Thymus (tissue), 14 donors: ENCODE measurements at places on chromosomes 13 and 19. TPM values are rescaled to one million over a fixed set of nuclear protein-coding genes. Genes with fewer than 3 reads are reported as not detected.

CGB2 gene
- not detected for total RNA-seq

CBARP gene
- total RNA-seq, result 0.09 TPM

ZNF728 gene
- total RNA-seq, result not detected

TRPM4 gene
- total RNA-seq, result 3.7 TPM

TSC22D1 gene
- 191 TPM for total RNA-seq

MISP3 gene
- total RNA-seq, result 0.94 TPM

NKPD1 gene
- 0.14 TPM for total RNA-seq

PCDH20 gene
- 1.2 TPM for total RNA-seq

C5AR2 gene
- 0.52 TPM for total RNA-seq

SERPINE3 gene
- total RNA-seq, result 0.05 TPM

LRRC25 gene
- 2.5 TPM for total RNA-seq

MYO16 gene
- total RNA-seq, result 0.19 TPM

PSPC1 gene
- 71.2 TPM for total RNA-seq

MAG gene
- 0.09 TPM for total RNA-seq

KLK8 gene
- 2.2 TPM for total RNA-seq

TNNT1 gene
- total RNA-seq, result 4.3 TPM

LILRA1 gene
- total RNA-seq, result 0.33 TPM

CEACAM6 gene
- total RNA-seq, result 1.4 TPM

ZNF99 gene
- total RNA-seq, result 0.05 TPM

FUT2 gene
- 0.66 TPM for total RNA-seq

ZNF536 gene
- total RNA-seq, result 0.05 TPM

CCL25 gene
- 287 TPM for total RNA-seq

AKAP11 gene
- total RNA-seq, result 10.3 TPM

NALCN gene
- total RNA-seq, result 0.28 TPM

NDFIP2 gene
- 31.9 TPM for total RNA-seq
